ENCODE measurements at places on chromosomes 6 and 20. TPM values are rescaled to one million over a fixed set of nuclear protein-coding genes. Genes with fewer than 3 reads are reported as not detected.
A peak's percentile ranks its signal among the peaks of the same experiment; 100 is the strongest.

DNA sequence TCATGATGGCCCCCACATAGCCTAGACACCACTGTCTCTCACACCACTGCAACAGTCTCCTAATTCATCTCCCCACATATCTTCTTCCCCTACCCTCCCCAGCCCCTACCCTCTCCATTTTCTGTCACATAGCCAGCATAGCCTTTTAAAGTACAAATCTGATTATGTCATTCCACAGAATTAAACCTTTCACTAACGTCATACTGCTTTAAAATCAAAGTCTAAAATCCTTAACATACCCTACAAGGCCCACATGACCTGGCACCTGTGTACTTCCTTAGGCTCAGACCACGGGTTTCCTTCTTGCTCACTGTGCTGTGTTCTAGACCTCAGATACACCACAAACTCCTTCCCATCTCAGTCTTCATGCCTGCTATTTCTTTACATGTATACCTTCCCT is 5.9 kb downstream of the OSTM1 start:
- H3K27me3 ChIP-seq: no peaks in the 10 kb centered on the region
- H3K36me3 ChIP-seq: no peaks in the 10 kb centered on the region
- H3K4me3 ChIP-seq: no peak overlapping the region
- no peak overlapping the region for H3K27ac ChIP-seq
- H3K4me1 ChIP-seq: peaks cover 1% of the 10 kb centered on the region

- no peak for DNase-seq
- no peak overlapping the region for H3K27ac ChIP-seq
- no peaks in the 10 kb centered on the region for H3K36me3 ChIP-seq
These were observed 477.1 kb downstream of the BTBD3 start for GRCh38 chr20:12394786-12395185.

DDR1 gene
- polyA plus RNA-seq: 118 TPM

DNA sequence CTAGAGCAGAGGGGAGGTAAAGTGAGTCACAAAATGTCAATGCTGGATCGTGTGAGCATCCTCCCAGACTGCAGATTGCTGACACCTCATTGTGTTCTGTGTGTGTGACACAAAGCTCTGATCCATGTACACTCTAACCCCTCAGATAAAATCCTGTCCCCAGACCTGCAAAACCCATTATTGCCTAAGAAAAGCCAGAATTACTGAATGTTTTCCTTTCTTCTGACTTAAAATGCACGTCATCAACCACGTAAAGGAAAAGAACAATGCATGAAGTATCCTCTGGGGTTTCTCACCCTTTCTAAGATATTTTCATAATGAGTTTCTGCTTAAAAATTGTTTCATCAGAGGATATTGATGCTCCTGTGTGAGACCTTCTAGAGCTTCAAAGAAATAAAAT is 218.0 kb upstream of the PREP start:
- H3K27me3 ChIP-seq: no peaks in the 10 kb centered on the region
- H3K4me1 ChIP-seq: no peaks in the 10 kb centered on the region
- H3K27ac ChIP-seq: no peak overlapping the region
- H3K4me3 ChIP-seq: no peak overlapping the region
- DNase-seq: no peak

- no peaks in the 10 kb centered on the region for H3K36me3 ChIP-seq
- H3K27me3 ChIP-seq: peaks cover 4% of the 10 kb centered on the region
- H3K4me1 ChIP-seq: peaks cover 8% of the 10 kb centered on the region
- H3K4me3 ChIP-seq: no peak overlapping the region
These were observed 7.7 kb downstream of the LRP11 start for GRCh38 chr6:149856256-149856994.

DNA sequence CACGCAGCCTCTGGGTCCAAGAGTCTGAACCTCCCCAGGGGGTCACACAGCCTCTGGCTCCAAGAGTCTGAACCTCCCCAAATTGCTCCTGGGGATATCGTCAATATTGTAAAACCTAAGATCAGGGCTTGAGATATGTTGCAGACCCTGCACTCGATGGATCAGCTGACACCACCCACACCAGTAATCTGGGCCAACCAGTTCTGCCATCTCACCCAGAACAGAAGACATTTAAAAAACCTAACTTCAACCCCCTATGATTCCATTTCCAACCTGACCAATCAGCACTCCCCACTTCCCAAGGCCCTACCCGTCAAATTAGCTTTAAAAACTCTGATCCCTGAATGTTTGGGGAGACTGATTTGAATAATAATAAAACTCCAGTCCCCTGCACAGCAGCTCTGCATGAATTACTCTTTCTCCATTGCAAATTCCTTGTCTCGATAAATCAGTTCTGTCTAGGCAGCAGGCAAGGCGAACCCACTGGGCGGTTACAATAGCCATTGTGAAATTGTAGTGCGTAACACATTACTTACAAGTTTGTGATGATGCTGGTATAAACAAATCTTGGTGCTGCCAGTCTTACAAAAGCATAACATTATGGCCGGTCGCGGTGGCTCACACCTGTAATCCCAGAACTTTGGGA is 32.4 kb upstream of the FAM135A start:
- H3K27ac ChIP-seq: no peak overlapping the region
- no peak for DNase-seq
- H3K4me3 ChIP-seq: no peak overlapping the region
- no peaks in the 10 kb centered on the region for H3K4me1 ChIP-seq
- no peaks in the 10 kb centered on the region for H3K27me3 ChIP-seq

GRCh38 chr20:40643891-40644290 is 45.1 kb downstream of the MAFB start:
- no peaks in the 10 kb centered on the region for H3K27me3 ChIP-seq
- H3K4me1 ChIP-seq: no peaks in the 10 kb centered on the region
- H3K36me3 ChIP-seq: no peaks in the 10 kb centered on the region
- no peak overlapping the region for H3K4me3 ChIP-seq
- DNase-seq: no peak
- H3K27ac ChIP-seq: no peak overlapping the region

GRCh38 chr20:32945710-32946221 is 58.5 kb downstream of the SUN5 start:
- no peaks in the 10 kb centered on the region for H3K36me3 ChIP-seq
- H3K27ac ChIP-seq: no peak overlapping the region
- peaks cover 8% of the 10 kb centered on the region for H3K4me1 ChIP-seq
- H3K27me3 ChIP-seq: no peaks in the 10 kb centered on the region
- DNase-seq: peak; percentile 43

GRCh38 chr6:19988555-19988954 is 151.4 kb downstream of the ID4 start:
- H3K4me1 ChIP-seq: no peaks in the 10 kb centered on the region
- H3K36me3 ChIP-seq: no peaks in the 10 kb centered on the region
- H3K27ac ChIP-seq: no peak overlapping the region
- H3K4me3 ChIP-seq: no peak overlapping the region

FAM184A gene
- 9.1 TPM for polyA plus RNA-seq

SLC26A8 gene
- polyA plus RNA-seq: not detected

DNA sequence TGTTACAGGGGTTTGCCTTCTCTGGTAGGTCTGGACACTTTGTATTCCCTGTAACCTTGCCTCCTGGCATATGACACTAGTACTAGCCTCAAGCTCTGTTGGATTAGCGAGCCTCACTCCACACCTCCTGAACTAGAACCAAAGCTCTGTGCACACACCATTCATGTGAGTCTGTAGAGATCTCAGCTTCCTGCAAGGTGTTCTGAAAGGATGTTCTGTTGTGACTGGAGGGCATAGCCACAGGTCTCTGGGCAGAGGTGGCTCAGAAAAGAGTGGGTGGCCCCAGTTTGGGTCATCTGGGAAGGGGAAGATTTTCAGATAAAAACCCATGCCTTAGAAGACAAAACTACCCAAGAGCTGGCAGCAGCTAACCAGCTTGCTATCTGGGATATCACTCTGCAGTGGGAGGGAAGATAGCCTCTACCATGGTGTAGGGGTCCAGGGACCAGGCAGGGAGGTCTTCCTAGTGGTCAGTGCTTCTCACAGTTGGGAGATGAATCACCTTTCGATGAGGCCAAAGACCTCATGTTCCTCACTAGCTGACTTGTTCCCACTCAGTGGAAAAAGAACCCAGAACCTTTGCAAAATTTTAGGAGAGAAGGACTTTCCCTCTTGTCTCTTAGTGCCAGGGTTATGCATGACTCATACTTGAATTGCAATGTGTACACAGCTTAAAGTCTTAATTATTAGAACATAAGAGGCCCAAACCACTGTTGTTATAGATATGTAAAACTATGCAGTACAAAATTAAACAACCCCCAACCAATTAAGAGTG is 41.4 kb downstream of the HLA-F start:
- no peaks in the 10 kb centered on the region for H3K4me1 ChIP-seq
- H3K36me3 ChIP-seq: no peaks in the 10 kb centered on the region
- no peak overlapping the region for H3K27ac ChIP-seq
- no peaks in the 10 kb centered on the region for H3K27me3 ChIP-seq
- H3K4me3 ChIP-seq: no peak overlapping the region

KIF25 gene
- 1.2 TPM for polyA plus RNA-seq
